CD8-positive, alpha-beta memory T cell (primary cell): ENCODE measurements at places on chromosomes 2 and 18.

- DNase-seq: no peak
Measured at GRCh38 chr18:21489119-21489750, 111.3 kb downstream of the ESCO1 start.

- no peak for DNase-seq
Measured at GRCh38 chr2:99554238-99554637, 64.4 kb upstream of the REV1 start.

DNA sequence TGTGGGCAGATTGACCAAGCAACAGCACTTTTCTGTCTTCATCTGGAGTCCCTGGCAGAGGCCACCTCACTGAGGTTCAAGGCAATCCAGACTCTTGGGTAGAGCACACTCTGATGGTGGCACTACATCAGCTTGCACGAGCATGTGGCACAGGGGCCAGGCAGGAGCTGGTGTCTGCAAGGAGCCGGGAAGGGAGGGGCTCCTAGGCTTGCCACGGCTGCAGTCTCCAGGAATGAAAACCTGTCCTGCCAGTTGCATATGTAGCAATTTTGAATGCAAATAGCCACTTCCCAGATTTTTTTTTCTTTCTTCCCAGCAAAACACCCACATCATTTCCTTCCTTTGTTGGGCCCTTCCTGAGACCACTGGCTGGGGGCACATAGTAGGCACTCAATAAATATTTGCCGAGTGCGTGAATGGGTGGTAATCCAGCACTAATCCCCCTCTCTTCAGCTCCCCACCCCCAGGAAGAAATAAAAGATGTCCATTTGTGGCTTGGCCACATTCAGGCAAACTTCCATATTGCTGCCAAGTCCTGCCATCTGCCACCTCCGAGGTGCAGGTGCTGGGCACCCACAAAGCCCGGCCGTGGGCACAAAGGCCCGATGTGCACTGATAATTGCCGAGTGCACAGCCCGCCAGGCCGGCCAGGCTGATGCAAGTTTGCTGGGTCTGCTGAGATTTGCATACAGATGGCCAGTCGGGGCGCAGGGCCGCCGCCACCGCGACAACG is 72.4 kb downstream of the MYCN start:
- no peak for DNase-seq

GRCh38 chr2:217691920-217692666 is 310.7 kb downstream of the TNS1 start:
- DNase-seq: no peak

GRCh38 chr2:182728014-182728413 is 12.0 kb downstream of the DNAJC10 start:
- DNase-seq: no peak

GRCh38 chr2:169320561-169320960 is 41.8 kb downstream of the LRP2 start:
- DNase-seq: no peak

DNA sequence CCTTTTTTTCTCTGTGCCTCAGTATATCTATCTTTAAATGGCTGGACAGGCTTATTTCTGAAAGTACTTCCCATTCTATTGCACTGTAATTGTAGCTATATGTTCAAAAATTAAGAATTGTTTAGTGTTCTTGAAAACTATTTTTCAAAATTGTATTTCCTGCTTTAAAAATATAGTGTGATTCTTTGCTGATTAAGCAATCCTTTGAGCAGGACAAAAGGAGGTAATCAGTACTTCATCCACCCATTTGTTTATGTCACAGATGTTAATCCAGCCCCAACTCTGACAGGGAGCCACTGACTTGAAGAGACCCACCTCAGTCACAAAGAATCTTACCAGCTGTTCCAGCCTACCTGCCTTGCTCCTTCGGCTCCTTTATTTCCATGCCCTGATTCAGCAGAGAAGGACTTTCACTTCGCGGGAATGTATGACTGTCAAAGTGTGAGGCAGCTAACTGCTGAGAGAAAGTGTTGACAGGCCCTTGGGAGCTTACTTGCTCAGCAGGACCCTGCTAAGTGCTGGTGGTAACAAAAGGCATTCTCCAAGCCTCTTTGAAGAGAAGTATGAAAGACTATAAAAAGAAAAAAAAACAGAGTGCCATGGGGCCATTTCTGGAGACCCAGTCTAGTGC is 393.3 kb upstream of the CYRIA start:
- DNase-seq: no peak

- no peak for DNase-seq
Measured at GRCh38 chr18:32877371-32877770, 104.5 kb upstream of the KLHL14 start.

- DNase-seq: no peak
Measured at GRCh38 chr2:80019571-80020460, 284.7 kb downstream of the LRRTM1 start.

DNA sequence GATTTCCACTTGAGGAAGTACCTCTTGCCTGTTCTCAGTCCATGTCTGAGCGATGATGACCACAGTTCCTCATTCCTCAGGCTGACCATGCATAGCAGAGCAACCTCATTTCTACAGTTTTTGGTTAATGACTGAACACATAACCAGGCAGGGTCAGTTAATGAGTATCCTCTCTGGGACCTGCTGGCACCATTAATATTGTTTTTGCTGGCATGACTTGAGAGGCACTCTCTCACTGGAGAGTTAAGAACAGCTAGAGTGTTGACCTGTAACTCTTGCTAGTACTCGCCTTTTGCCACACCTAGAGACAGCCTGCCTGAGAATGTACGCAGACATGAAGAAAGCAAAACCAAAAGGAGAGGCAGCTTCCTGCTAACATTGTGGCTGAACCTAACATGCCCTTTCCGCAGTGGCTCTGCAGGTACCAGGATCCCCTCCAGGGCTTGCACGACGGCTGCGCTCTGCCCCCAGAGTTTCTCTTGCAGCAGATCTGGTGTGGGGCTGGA is 23.9 kb downstream of the PECR start:
- DNase-seq: peak; percentile 34

GRCh38 chr2:16725549-16725948 is 59.9 kb upstream of the CYRIA start:
- no peak for DNase-seq

DNA sequence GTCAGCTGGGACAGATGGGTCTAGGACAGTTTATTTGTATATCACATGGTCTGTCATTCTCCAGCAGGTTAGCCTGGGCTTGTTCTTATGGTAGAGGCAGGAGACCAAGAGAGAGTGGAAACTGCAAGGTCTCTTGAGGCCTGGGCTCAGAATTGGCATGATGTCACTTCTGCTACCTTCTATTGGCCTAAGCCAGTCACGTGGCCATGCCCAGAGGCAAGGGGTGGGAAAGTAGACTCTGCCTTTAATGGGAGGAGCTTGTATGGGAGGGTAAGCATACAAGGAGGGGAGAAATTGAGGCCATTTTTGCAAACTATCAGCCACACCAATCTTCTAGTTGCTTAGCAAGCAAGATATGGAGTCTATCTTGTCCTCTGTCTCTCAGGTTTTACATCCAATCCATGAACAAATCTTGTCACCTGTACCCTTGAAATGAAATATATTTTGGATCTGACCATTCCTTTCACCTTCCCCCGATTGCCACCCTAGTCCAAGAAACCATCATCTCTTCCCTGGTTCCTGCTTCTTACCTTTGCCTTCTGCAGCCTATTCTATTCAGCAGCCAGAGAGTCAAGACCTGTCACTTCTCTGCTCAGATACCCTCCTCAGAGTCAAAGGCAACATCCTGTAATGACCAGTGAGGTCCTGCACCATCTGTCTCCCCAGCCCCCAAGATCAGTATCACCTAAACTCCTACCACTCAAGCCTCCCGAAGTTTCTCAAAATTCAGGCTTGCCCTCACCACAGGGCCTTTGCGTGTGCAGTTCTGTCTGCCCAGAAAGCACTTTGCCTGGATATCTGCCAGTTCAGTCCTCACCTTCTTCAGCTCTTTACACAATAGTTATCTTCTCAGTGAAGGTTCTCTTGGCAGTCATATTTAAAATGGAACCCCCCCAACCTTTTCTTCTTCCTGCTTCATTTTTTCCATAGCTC is 240.0 kb downstream of the LOXHD1 start:
- DNase-seq: no peak

DNA sequence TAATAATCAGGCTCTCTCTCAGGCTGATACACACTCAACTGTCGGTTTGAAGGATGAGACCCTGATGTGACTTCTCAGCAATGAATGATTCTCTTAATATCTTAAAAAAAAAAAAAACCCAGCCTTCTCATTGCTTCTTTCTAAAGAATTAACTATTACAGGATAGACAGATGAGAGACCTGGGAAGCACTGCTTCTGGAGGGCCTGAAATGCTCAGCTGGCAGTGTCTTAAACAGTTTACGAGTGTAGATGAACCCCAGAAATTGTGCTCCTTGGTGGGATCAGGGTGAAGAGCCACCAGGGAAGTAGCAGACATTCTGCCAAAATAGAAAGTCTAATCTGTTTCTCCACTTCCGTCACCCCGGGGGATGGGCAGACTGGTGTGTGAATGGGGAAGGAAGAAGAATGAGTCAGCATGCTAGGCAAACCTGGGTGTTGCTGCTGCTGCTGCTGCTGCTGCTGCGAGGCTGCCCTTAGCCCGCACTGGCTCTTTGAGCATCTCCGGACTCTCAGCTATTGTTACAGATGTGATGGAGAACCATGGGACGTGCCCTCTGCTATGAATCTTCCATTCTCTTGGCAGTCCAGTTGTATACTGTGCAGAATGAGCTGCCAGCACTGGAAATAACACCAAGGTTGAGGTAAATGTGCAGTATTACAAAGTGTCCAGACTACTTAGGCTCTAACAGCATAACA is 158.4 kb downstream of the SETBP1 start:
- no peak for DNase-seq

GRCh38 chr2:68251855-68252399 is 405 bp downstream of the PPP3R1 start:
- DNase-seq: peak; percentile 41

- DNase-seq: no peak
Measured at GRCh38 chr18:36492604-36493329, 195.3 kb downstream of the FHOD3 start.

GRCh38 chr18:36143391-36143790 is 13.7 kb downstream of the ELP2 start:
- no peak for DNase-seq

- no peak for DNase-seq
Measured at GRCh38 chr2:35343135-35343534, 1012.4 kb upstream of the CRIM1 start.

- no peak for DNase-seq
Measured at GRCh38 chr2:200693836-200694470, 108.1 kb downstream of the AOX1 start.

DNA sequence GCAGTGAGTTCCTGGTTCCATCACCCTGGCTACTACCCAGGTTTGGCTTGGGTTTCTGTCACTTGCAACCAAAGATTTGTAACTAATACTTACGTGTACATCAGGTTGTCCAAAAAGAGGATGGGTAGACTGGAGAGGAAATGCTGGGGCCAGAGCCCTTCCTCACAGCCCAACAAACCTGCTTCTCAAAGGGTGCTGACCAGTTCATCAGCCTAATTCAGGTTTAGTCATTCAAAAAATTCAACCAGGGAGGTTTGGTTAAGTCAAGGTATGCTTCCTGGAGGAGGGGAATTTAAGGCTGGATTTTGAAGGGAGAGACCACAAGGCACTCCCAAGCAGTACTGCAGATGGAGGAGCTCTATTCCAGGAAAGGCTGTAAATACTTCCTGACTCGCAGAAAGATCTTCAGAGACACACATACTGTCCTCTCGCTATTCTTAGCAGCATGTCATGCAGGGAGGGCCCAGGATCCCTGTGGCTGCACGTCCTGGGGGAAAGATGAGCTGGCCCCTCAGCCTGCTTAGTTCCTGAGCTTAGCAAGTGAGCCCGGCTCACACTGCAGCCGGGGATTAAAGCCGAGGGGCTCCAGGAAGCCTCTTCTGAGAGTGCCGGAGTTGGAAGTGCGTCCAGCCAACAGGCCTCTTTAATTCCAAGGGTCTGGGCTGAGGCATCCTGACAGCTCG is 40.0 kb upstream of the BIN1 start:
- no peak for DNase-seq

- no peak for DNase-seq
Measured at GRCh38 chr2:206368933-206369569, 74.3 kb upstream of the ADAM23 start.

DNA sequence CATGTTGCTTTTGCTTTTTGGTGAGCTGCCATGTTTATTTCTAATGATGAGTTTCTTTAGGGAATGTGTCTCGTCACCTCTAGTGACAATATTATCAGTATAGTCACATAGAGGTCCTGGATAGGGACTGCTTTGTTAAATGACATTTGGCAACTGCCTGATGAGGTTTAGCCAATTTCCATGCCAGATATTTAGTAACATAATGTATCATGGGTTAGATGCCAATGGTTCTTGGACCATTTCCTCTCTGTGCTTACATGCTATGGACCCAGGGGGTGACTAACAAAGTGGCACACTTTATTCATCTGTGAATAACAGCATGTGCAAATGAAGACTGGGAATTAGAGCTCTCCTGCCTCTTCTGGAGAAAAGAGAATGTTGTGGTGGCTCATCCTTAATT is 56.2 kb upstream of the RAB27B start:
- DNase-seq: no peak
